Left ventricle myocardium superior (tissue), 1 donor: ENCODE measurements at places on chromosomes 4 and X.

GRCh38 chr4:35500812-35501211 is 743.5 kb downstream of the ARAP2 start:
- no peak for DNase-seq

GRCh38 chr4:182019148-182019652 is 224.0 kb upstream of the TENM3 start:
- DNase-seq: no peak

GRCh38 chr4:141054446-141054845 is 78.8 kb downstream of the RNF150 start:
- no peak for DNase-seq

DNA sequence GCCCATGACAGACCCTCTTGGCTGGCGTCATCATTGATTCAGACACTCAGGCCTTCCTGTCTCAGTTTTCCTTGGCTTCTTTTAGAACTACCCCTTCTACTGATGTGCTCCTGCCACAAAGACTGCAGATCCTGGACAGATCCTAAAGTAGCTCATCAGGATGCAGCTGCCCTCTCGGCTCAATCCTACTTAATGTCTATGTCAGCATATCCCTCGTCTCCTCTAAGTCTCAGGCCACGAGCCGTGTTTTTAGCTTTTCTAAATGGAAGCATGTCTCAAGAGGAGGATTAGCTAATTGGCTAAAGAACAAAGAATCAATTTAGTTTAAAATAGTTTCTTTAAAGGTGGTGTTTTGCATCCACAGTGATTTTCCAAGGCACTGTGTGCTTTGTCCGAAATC is 447.7 kb downstream of the STIM2 start:
- no peak for DNase-seq

GRCh38 chrX:1165535-1166196 is 46.8 kb downstream of the CRLF2 start:
- DNase-seq: no peak

DNA sequence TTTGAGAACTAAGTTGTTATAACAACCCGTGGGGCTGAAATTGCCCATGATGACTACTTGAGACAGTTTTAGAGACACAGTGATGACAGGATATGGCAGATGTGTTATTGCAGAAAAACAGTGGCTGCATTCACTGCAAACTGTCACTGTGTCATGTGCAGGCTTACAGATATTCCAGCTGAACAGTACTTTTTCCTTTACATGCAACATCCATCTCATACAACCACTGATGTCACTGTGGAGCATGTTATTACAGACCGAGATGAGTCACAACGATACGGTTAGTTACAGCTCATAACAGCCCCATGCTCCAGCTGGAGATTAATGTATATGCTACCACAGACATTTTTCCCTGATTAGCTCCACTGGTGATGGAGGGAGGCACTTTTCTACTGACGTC is 207.4 kb downstream of the TMA16 start:
- no peak for DNase-seq

DNA sequence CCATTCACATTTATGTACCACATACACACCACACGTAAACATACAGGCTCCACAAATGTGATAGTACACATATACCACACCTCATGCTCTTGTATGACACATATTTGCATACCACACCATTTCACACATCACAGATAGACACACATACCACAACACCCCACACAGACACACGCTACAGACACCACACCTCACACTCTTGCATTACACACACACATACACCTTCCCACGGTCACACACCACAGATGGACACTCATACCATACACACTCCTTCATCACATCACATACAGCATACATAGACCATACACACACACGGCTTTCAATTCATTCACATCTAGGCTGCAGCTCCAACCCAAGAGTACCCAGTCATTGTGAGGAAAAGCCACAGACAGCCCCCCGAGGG is 222.5 kb upstream of the RPL34 start:
- no peak for DNase-seq

DNA sequence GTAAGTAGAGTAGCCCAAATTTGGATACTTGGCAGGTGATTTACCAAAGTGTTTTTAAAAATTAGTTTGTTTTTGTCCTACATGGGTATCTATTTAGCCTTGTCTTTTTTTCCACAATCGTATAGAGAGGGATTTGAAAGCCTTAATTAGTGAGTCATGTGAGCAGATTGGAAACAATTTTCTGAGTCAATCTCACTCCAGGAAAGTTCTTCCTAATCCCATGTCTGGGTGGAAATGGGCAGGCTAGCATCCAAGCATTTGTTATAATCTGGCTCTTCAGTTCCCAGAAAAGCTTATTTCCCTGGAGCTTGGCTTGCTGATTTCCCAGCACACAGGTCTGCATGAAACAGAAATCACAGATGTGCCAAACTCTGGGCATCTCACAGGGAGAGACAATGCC is 426.9 kb upstream of the BOD1L1 start:
- DNase-seq: no peak

DNA sequence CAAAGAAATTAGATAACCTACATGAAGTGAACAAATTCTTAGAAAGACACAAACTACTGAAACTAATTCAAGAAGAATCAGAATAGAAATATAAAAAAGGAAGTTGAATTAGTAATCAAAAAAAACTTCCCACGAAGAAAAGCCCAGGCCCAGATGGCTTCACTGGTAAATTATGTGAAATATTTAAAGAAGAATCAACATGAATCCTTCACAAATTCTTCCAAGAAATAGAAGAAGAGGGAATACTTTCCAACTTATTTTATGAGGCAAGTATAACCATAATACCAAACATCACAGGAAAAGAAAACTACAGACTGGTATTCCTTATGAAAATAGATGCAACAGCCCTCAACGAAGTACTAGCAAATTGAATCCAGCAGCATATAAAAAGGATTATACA is 30.7 kb downstream of the MOSPD2 start:
- no peak for DNase-seq

DNA sequence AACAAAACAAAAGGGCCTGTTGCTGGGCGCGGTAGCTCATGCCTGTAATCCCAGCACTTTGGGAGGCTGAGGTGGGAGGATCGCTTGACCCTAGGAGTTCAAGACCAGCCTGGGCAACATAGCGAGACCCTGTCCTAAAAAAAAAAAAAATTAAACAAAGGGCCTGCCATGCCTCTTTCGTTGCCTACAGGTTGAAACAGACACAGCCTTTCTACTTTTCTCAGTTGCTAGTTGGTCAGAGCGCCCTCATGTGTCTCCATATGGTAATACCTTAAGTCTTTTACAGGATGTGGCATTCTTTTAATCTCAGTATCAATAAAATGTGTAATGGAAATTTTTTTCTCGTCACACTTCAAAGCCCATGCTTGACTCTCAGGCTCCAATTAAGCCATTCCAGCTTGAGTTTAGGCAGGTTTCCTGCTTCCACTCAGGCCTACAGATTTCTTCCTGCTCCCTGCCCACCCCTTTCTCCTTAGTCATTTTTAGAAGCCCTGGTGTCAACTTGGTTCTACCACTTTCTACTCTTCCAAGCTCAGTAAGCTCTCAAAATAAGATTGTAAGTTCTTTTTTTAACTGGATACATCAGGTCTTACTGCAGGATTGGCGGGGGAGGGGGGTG is 4.6 kb upstream of the SOWAHD start:
- no peak for DNase-seq

DNA sequence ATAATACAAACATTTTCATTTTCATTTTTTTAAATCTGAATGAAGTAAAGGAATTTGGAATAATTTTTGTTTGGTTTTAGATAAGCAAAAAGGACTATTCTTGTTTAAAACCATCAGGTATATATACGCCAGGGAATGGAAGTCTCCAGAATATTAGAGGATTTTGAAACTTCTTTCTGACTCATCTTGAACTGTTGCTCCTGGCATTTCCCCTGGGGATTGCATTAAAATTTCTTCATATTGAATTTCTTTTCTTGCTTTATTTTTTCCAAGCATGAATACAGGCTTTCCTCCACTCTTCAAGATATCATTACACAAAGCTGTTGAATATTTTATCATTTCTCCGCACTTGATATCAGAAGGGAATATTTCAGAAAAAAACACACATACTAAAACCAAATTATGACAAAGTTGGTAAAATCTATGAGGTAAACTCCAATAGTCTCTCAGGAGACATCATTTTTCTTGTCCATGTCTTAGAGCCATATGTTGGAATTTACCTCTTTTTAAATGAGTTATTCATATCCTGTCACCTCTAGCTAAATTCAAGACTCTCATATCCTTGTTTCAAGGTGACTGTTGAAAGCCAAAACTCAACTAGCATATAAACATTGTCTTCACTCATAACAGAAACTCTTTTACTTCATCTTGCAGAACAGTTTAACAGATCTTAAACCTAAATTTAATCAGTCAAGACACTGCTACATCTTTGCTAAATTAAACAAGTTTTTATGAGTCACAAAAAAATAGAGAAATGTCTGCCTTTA is 20.7 kb upstream of the CSN1S1 start:
- no peak for DNase-seq

GRCh38 chr4:84443523-84443922 is 55.6 kb downstream of the NKX6-1 start:
- no peak for DNase-seq

GRCh38 chr4:80322716-80323115 is 12.8 kb upstream of the CFAP299 start:
- no peak for DNase-seq

DNA sequence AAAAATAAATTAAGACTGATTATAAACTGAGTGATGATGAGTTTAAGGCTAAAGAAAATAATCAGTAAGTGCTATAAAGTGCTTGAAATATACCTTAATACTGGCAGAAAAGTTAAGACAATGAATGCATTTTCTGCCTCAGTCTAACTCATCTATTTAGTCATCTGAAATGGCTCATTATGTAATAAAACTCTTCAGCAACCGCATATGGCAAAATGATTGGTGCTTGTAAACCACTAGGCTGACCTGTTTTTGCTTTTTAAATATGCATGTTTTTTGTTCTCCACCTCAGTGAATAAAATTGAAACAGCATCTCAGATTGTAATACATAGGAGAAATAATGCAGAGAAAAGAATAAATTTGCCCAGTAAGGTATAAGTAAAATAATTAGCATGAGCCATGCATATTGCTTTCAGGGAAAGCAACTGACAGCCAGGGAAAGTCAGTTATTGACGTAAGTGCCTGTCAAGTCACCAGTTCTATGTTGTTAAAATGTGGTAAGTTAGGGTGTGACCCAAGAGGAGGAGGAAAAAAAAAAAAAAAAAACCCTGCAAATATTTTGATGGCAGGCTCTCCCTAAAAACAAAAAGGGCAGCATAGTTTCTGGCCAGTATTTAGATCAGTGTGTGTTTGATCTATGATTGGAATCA is 167.5 kb downstream of the PALLD start:
- DNase-seq: no peak

DNA sequence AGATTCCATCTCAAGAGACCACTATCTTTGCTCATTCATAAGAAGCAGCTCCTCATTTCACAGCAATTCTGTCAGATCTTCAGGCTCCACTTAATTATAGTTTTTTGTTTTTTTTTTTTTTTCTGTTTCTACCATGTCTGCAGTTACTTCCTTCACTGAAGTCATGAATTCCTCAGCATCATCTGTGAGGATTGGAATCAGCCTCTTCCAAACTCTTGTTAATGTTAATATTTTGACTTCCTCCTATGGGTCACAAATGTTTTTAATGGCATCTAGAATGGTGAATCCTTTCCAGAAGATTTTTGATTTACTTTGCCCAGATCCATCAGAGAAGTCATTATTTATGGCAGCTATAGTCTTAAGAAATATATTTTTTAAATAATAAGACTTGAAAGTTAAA is 53.1 kb downstream of the BMP2K start:
- no peak for DNase-seq

DNA sequence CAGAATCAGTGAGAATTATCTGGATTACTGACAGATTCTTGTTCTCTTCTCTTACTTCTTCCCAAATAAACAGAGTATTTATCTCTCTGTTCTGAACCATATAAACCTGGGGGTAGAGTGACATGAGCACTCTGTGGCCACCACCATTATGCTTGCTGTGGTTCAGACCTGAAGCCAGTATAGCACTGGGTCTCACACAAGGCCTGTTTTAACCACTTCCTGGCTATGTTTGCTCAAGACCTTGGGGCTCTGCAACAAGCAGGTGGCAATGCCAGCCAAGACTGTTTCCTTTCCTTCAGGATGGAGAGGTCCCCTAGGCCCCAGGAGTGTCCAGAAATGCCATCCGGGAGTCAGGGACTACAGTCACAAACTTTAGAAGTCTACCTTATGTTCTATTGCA is 21.7 kb upstream of the HEPH start:
- no peak for DNase-seq

DNA sequence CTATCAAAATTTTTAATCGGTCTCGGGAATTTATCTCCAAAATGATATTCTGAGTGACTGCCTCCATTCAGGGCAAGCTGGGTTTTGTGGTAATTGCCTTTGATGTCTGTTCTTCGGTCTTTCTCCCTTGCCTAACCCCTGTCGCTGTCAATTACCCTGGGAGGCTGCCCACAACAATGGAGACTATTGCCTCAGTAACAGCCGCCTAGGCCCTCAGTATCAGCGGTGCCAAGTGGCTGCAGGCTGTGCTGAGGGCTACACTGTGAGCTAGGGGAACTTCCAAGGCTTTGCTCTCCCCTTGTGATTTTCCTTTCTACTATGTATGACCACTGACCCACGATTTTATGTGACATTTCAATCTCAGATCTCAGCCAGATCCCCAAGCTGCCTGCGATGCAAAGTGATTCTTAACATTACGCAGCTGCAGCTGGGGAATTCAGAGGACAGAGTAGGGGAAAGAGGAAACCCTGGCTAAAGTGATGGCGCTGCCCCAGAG is 36.3 kb upstream of the REST start:
- DNase-seq: no peak

DNA sequence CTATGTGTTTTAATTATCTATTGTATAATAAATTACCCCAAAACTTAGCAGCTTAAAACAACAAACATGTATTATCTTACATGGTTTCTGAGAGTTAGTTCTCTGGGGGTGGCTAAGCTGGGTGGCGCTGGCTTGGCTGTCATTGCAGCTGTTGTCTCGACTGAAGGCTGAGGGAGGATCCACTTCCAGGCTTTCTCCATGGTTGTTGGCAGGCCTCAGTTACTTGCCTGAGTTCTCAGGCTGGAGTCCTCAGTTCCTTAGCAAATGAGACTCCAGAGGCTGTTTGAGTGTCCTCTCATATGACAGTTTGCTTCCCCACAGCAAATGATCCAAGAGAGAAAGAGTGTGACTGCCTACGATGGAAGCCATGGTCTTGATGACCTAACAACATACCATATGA is 23.5 kb upstream of the GALNT7 start:
- no peak for DNase-seq

- no peak for DNase-seq
Observed at GRCh38 chr4:48184882-48185281, 50.8 kb upstream of the TXK start.

GRCh38 chr4:145530662-145531061 is 49.0 kb downstream of the SMAD1 start:
- DNase-seq: no peak

DNA sequence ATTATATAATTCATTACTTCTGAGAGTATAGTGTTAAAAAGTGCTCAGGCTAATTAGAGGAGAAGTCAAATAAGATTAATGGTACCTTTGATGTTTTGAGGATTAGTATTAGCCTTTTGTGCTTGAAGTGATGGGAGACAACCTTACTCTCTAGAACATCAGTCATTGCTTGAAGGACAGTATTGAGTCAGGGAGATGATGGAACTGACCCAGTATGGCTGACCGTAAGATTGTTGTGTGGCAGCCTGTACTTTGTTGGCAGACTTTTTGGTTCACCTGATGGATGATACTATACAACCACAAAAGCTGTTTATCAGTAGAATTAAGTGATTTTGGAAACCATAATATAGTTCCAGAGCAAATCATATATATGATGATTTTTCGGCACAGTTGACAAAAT is 9.9 kb downstream of the OGT start:
- no peak for DNase-seq

GRCh38 chr4:87188932-87189331 is 31.5 kb downstream of the KLHL8 start:
- no peak for DNase-seq
